ENCODE measurements at places on chromosomes 11 and 22.

- no peak for DNase-seq
Measured at GRCh38 chr11:93389737-93390136, 59.2 kb downstream of the DEUP1 start.

GRCh38 chr11:36750349-36750748, 152.3 kb upstream of the RAG2 start:
- no peak for DNase-seq

- DNase-seq, result no peak
Measured at GRCh38 chr11:44071157-44071556, 5.1 kb downstream of the ACCS start.

DNA sequence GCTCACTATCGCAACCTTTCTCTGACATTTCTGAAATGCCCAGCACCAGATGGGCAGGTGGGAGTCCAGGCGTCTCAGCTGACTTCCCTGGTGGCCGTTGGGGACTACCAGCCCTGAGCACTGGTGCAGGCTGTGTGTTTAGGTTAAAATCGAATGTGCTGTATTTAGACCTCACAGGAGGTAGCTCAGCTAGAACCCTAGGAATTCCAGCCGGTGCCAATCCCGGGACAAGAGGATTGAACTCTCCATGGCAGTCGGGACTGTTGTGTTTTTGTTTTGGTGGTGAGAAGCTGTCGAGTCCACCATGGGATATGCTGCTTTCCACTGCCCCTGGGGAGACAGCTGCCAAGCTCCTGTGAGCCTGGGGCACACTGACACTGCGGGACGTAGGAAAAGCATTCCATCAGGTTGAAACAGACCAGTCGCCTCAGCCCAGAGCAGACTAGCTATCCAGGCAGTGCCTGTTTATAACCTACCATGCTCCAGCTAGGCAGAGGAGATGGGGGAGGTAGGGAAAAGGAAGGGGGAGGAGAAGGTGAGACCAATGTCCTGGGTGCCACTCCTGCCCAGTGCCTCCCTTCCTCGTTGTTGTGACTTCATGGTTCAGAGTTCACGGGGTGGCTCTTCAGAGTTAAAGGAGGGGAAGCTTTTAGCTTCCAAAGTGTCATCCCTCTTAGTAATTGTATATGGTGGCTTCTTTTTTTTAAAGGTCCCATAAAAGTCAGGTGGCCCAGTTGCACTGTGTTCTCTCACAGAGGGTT, 53.0 kb downstream of the MICAL2 start:
- DNase-seq, result peak; percentile 90

DNA sequence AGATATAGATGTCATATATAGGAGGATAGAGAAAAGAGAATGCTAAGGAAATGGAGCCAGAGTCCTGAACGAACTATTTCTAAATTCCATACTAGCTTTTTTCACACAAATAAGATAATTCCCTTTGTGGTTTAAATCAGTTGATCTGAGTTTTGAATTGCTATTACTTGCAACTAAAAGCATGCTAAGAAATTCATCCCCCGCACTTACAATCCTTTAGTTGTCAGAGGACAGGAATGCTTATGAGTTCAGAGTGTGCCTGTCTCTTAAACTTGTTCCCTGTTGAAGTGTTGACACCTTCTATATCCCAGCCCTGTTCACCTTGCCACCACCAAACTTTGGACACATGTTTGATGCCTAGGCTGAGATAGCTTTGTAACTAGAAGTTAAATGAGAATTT, 406.2 kb downstream of the METTL15 start:
- DNase-seq, result peak; percentile 33

Data from choroid plexus epithelial cell (primary cell).